CD4-positive, alpha-beta T cell treated with Interleukin-1 beta for 1 hour (primary cell): ENCODE measurements at places on chromosomes 2 and 18.

DNA sequence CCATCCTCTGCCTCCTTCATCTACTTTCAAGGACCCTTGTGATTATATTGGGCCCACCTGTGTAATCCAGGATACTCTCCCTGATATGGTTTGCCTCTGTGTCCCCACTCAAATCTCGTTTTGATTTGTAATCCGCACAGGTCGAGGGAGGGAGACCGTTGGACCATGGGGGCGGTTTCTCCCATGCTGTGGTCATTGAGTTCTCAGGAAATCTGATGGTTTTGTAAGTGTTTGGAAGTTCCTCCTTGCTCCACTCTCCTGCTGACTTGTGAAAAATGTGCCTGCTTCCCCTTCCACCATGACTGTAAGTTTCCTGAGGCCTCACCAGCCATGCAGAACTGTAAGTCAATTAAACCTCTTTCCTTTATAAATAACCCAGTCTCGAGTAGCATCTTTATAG, 42.0 kb upstream of the EML6 start:
- no peak for DNase-seq

DNA sequence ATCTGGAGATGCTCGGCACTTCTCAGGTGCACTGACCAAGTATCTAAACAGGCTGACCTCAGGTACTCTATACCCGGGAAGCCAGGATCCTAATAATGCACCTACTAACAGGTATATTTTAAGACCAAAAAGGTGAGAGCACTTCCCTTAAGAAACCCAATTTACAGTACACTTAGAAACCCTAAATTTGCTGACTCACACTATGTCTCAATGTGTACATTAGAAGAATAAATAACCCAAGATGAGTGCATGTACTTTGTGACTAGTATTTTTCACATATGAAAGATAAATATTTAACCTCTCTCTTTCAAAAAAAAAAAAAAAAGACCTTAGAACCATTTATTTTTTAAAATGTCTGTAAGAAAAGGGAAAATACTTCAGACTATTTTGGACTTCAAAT, 118.8 kb downstream of the ZNF516 start:
- DNase-seq: no peak

- DNase-seq: no peak
These were observed 23.2 kb downstream of the HJURP start for GRCh38 chr2:233831011-233831721.

GRCh38 chr2:25977768-25978167, 4.5 kb downstream of the KIF3C start:
- DNase-seq: no peak

GRCh38 chr2:60581433-60582282, 28.2 kb upstream of the BCL11A start:
- peak; percentile 73 for DNase-seq

- no peak for DNase-seq
These were observed 65.1 kb downstream of the LOXHD1 start for GRCh38 chr18:46591783-46592391.

DNA sequence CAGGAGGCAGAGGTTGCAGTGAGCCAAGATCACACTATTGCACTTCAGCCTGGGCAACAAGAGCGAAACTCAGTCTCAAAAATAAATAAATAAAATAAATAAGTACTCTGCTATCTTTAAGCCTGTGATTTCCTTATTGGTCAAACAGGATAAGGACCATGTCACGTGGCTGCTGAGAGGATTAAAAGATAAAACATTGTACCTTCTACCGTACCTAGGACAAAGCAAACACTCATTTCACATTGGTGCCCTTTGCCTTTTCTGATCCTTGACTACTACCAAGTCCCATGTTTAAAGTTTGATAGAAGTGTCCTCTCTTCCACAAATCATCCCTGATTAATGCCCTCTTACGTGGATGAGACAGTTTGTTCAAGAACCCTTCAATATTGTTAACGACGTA, 120.2 kb upstream of the TFCP2L1 start:
- no peak for DNase-seq

DNA sequence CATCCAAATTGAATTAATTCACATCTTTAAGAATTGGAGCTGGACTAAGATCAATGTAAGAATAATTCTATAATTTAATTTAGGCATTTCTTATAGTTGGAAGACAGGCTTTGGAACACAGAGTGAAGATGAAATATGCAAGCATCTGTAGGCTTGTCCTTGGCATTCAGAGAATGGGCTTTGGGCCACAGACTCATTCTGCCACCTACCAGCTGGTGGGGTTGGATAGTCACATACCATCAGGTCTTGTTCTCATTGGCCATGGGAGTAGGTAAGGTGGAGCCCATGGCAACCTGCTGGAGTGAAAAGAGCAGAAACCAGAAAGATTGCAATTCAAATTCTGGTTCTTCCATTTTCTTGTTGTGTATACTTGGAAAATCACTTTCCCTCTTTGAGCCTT, 300.3 kb downstream of the CYRIA start:
- no peak for DNase-seq
